ENCODE measurements at places on chromosomes 4 and X. TPM values are rescaled to one million over a fixed set of nuclear protein-coding genes. Genes with fewer than 3 reads are reported as not detected.
A peak's percentile ranks its signal among the peaks of the same experiment; 100 is the strongest.

SRPX2 gene
- 12.2 TPM for total RNA-seq

- no peak for DNase-seq
These were observed 1071.5 kb downstream of the PCDH7 start for GRCh38 chr4:31791666-31792065.

- peak; percentile 56 for DNase-seq
These were observed 68.4 kb downstream of the MAOB start for GRCh38 chrX:43813898-43814297.

CPEB2 gene
- total RNA-seq = 1.8 TPM

- DNase-seq = no peak
These were observed 284.5 kb downstream of the GASK1B start for GRCh38 chr4:157888281-157888680.

DNA sequence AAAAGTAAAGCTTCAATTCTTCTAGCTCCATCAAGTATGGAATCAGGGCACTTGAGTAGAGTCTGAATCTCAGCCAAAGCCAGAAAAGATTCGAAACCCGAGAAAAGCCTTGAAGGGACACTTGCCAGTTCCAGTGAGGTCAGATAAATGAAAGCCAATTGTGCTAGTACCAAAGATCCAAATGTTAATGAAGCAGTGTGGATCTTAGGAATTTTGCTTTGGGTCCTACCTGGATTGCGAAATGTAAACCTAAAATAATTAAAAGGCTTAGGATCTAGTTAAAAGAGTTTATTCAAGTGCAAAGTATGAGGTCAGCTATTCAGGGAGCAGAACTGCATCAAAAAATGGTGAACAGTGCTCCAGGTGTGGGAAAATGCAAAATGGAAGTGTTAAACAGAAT is 552.6 kb downstream of the NAP1L3 start:
- DNase-seq = no peak

GRCh38 chr4:66284991-66285451 is 614.7 kb upstream of the EPHA5 start:
- no peak for DNase-seq

DNA sequence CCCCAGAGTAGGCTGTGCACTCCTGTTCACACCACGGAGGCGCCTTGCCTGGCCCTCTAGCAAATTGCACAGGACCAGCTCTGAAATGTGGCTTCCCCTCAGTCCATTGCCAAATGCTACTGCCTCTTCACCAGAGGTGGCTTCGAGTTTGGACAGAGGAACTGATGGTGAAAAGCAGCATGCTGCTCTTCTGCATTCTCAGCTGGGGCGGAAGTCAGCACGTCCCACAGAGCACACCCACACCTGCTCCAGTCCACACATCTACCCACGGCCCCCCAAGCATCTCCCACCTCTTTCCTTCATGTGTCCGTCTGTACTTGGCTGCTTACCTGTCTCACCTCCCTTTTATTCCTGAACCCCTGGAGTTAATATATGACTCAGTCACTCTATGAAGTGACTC is 43.5 kb downstream of the LRP2BP start:
- DNase-seq = no peak

VEGFC gene
- total RNA-seq = 36.6 TPM

PPP1R3F gene
- total RNA-seq = 17.8 TPM

DNA sequence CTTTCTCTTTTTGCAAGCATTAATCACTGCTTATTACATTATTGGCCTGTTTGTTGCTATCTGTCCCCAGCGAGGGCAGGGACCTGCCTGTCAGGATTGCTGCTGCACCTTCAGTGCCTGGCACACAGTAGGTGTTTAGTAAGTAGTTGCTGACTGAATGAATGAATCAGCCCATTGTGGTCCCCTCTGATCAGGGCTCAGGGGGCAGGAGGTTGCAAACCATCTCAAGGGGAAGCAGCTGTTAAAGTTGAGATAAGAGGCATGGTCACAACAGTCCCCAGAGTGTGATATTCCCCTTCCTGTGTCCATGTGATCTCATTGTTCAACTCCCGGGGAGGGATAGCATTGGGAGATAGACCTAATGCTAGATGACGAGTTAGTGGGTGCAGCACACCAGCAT is 85.4 kb downstream of the WFS1 start:
- DNase-seq = no peak

RNF150 gene
- total RNA-seq = 0.55 TPM

All from PC-3 (cell line).